ENCODE measurements at places on chromosomes 2 and 18. TPM values are rescaled to one million over a fixed set of nuclear protein-coding genes. Genes with fewer than 3 reads are reported as not detected.
A peak's percentile ranks its signal among the peaks of the same experiment; 100 is the strongest.

DNA sequence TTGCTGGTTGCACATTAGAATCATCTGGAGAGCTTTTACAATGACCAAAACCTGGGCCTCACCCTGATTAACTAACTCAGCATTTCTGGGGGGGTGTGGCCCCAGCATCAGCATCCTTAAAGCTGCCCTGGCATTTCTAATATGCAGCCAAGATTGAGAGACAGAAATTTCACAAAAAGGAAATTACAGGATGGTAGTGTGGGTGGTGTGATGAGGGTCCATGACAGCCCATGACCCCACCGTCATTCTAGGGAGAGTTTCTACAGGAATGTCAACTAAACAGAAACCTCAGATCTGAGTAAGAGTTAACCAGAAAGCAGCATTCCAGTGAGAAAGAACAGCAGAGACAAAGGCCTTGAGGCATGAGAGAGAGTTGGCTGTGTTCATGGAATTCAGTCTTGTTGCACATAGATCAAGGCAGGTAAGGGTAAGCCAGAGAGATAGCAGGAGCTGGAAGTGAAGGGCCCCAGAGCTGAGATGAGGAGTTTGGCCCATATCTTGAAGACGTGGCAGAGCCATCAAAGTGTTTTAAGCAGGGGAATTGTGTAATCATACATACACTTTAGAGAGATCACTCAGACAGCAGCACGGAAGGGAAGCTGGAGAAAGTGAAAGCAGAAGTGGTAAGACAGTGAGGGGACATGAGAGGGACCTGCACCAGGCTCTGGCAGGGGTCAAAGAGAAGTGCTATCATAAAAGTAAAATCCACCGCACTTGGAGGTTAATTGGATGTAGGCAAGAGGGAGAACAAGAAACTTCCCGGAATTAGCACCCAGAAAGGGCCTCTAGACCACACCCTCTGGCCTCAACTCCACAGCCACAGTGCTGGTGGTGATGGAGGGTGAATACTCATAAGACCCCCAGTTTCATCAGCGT lies 7.8 kb upstream of the TRABD2A start:
- peak; percentile 79 for DNase-seq

DNA sequence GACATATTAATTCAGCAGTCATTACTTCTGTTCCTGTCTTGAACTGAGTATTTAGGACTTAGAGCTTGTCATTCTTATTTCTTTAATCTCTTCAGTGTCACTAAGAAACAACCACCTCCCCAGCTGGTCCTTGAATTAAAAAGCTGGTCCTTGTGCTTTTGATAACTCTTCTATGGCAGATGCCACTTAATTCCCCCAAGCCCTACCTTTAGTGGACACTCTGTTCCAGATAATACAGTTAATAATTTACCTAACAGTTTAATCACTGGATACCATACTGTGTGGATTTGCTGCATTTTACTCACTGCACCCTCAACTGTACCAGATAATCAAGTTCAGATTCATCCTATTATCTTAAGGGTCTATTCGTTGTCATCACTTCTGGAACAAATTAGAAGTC lies 73.1 kb downstream of the SKA1 start:
- no peak for DNase-seq

The CCDC102B gene
- 44.5 TPM for total RNA-seq

The EML6 gene
- total RNA-seq, result 3.4 TPM

Data from umbilical cord (tissue), 2 donors.